ENCODE measurements at places on chromosomes 2 and 18.

GRCh38 chr18:26821181-26821580 is 44.3 kb downstream of the AQP4 start:
- DNase-seq = no peak

DNA sequence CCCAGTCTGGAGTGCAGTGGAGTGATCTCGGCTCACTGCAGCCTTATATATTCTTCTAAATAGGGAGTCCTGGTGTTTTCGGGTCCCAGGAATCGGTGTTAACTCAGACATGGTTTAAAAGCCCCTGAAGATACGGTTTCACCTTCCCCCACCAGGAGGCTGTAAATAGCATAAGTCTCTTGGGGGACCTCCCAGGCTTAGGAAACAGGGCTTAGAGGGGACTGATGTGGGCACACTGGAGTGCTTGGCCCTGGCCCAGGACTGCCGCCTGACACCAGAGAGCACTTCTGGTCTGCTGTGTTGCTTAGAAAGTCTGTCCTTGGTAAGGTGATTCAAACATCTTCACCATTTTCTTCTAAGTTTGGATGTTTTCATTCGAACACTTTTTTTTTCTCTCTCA is 39.7 kb upstream of the MAP4K4 start:
- no peak for DNase-seq

DNA sequence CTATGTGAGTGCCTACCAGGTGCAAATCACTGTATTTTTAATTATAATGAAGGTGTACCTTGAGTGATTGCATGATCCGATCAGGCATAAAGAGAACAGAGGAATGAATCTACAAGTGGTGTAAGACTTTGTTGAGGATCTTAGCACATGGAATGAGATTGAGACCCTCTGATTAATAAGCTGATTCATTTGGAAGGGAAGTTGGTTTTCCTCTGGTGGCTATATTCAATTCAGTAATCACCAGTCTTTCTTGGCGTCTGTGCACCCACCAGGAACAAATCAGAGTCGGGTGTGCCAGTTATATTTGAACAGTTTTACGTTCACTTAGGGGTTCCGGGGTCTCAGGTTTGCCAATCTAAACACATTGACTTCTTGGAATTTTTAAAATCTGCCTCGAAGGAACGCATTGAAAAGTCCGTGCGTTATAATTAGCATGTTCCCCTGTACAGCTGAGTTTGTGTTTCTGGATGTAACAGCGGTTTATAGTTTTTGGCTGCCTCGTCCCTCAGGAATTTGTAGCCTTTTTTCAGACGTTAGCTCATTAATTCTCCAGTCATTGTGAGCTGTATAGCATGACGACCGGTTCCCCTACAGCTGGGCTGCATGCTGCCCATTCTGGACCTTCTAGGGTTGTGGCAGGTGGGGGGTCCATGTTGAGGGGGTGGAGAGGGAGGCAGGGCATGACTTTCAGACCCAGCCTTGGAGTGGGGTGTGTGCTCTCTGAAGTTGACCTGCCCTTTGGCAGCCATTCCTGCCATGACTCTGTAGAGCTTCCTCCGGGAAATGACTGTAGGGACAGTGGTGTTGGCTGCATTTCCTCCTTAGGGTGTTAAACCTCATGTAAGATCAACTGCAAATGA is 20.3 kb downstream of the MYO1B start:
- no peak for DNase-seq

DNA sequence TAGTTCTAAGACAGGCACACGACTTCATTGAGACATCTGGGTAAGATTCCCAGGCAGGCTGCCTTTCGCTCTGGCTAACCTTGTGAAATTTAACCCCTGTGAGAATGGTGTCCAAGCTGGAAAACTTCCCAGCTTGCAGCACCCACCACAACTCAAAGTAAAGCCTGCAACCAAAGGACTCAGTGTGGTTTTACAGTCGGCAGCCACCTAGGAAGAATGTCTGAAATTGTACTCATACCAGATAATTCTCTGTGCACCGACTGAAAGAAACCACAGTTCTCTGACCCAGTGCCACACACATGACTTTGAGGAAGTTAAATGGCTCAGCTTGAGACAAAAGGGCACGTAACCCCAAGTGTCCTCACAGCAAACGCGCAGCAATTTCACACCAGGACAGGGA is 125.7 kb downstream of the RBMS1 start:
- DNase-seq = no peak

- DNase-seq = no peak
Observed at GRCh38 chr2:226256709-226257376, 542.8 kb downstream of the IRS1 start.

GRCh38 chr2:46873604-46874068 is 42.0 kb downstream of the MCFD2 start:
- no peak for DNase-seq

DNA sequence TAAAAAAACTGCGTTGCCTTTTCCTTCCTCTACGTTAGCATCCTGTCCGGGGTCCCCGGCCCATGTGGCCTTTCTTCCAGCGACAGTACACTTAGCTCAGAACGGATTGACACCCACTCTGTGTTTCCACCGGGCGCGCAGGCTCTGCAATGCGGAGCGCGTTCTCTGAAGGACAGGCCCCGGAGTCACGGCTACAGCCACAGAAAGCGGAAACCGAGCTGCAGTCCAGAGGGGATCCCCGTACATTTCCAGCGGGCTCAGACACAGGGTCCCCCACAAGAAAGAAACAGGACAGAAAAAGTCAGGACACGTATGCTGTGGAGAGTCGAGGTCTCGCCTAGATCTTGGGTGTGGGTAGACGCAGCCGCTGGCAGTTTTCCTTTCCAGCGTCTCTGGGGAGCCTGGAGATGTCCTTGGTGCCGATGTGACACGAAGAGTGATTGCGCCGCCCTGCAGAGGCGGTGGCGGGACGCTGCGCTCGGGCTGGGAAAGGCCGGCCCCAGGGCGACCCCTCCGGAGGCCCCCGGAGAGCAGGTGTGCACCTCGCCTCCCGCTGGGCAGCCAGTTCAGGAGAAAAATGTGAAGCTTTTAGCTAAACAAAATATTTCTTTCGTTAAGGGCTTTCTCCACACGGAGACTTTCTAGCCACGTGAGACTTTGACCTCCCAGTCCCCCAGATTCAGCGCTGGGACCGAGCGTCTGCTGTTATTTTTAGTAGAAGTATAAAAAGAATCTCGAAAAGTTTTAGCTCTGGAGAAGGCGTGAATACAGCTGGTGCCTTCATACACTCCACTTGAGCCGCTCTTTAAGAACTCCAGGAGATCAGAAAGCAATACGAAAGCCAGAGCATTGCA is 1.3 kb upstream of the ACKR3 start:
- no peak for DNase-seq

GRCh38 chr2:231482806-231483391 is 18.6 kb upstream of the NCL start:
- DNase-seq = no peak

GRCh38 chr18:24989760-24990593 is 362.0 kb downstream of the ZNF521 start:
- DNase-seq = no peak

- no peak for DNase-seq
Observed at GRCh38 chr2:86118130-86118529, 12.1 kb downstream of the PTCD3 start.

DNA sequence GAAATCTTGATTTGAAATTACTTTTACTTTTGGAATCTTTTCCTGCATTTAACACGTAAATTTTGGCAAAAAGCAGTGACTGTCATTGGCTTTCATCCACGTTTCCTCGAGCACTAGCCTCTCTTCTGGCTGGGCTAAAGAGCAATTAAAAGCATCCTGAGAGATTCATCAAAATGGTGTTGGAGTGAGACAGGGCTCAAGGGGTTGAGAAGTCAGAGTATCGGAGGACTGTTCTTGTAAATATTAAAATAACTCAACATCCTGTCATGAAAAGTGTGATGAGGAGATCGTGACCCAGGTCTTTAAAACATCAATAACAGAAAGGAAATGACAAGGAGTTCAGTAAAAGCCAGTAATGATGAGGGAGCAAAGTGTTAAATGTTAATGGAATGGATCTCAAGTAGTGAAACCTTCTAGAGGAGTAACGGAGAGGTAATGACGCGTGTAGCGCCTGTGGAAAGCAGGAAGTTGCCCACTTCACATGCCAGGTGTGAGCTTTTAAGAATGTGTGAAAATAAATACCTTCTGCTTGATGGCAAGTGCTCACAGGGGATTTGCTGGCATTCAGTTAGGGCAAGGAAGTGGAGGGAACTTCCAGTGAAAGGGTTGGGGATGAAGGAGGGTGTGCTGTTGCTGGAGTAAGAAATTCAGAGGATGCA is 754.4 kb downstream of the ADCYAP1 start:
- peak; percentile 79 for DNase-seq

DNA sequence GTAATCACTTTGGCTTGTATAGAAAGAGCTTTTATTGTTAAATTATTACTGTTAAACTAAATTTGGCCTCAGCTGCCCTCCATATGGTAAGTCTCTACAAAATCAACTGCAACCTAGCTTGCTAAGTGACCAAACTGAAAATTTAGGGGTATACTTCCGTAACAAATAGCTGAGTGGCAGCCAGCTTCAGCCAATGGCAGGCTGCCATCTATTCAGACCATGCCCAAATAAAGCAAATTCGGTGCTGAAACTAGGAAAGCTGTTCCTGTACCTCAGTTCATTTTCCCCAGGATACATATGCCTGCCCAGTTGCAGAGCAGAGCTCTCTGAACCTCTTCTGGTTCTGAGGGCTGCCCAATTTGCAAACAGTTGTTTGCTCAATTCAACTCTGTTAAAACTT is 94.8 kb downstream of the EML6 start:
- DNase-seq = no peak

DNA sequence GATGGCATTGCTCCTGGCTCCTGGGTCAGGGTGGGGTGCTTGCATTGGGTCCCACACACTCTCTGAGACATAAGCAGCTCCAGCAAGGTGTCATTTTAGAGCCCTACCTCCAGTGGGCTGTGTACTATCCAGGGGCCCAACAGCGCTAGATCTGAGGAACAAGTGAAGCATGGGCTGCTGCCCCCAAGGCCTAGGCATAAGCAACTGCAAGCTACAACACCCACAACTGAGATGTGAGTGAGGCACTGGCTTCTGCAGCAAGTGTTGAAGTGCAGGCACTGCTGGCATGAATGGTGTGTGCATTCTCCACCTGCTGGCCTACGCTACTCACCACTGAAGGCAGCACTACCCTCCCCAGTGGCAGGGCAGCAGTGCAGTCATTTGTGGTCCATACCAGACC is 81.0 kb upstream of the STK39 start:
- DNase-seq = no peak

DNA sequence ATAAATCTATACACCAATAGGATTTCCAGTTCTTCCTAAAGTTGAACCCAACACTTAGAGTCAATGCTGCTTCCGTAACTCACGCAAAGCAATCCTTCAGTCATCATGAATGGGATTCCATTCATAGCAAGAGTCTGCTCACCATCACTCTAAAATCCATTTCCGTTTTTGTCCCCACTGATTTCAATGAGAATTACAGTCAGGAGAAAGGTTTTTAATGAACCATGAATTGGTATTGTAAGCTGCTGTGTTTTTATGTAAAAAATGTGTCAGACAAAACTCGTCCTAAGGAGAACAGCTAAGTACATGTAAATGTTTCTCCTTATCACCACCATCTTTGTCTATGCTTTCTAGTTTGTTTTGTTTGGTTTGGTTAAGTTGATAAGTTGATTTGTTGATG is 391.5 kb downstream of the IRS1 start:
- DNase-seq = no peak

GRCh38 chr2:19505-19904 is 26.8 kb downstream of the FAM110C start:
- DNase-seq = no peak

- DNase-seq = no peak
Observed at GRCh38 chr18:6015364-6015763, 120.0 kb upstream of the TMEM200C start.

DNA sequence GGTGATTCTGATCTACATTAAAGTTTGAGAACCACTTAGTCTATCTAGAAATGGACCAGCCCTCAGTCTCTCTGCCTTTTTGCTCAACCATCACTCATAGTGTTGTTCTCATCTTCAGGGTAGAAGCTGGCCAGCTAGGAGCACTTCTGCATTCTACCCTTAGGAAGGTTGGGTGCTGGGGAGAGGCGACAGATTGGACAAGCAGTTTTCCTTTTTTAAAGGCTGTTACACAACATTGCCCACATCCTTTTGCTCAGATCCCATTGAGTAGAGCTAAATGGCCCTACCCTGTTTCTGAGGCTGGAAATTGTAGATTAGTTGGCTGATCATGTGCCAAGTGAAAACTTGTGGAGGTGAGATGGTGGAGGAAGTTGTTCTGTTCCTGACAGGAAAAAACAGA is 35.6 kb downstream of the OSBPL6 start:
- no peak for DNase-seq

GRCh38 chr2:64454386-64455332 is 697 bp downstream of the LGALSL start:
- no peak for DNase-seq

- no peak for DNase-seq
Observed at GRCh38 chr18:37539236-37539635, 26.4 kb downstream of the CELF4 start.

- peak; percentile 32 for DNase-seq
Observed at GRCh38 chr2:109382951-109383350, 230.8 kb downstream of the SEPTIN10 start.

GRCh38 chr2:159088906-159089305 is 120.5 kb downstream of the TANC1 start:
- no peak for DNase-seq

GRCh38 chr2:96622544-96622943 is 15.6 kb downstream of the KANSL3 start:
- DNase-seq = no peak

- DNase-seq = no peak
Observed at GRCh38 chr2:146852661-146853060, 992.2 kb upstream of the ACVR2A start.
